ENCODE measurements at places on chromosomes 1 and 21.

GRCh38 chr1:201109651-201110050 lies 2.6 kb downstream of the CACNA1S start:
- DNase-seq = no peak

GRCh38 chr1:181038399-181038873 lies 4.7 kb downstream of the MR1 start:
- no peak for DNase-seq

DNA sequence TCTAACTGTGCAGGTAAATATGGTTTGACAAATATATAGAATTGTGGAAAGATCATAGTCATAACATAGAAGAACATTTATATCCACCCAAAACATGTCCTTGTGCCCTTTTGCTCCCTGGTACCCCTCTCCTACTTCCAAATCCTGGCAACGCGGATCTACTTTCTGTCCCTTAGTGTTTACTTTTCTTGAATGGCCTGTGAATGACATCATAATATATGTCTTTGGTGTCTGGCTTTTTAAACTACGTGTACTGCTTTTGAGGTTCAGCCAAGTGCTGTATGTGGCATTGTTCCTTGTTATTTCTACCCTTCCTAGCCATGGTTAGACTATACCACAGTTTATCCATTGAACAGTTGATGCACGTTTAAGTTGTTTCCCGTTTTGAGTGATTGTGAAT lies 155.6 kb downstream of the SDCCAG8 start:
- DNase-seq = no peak

DNA sequence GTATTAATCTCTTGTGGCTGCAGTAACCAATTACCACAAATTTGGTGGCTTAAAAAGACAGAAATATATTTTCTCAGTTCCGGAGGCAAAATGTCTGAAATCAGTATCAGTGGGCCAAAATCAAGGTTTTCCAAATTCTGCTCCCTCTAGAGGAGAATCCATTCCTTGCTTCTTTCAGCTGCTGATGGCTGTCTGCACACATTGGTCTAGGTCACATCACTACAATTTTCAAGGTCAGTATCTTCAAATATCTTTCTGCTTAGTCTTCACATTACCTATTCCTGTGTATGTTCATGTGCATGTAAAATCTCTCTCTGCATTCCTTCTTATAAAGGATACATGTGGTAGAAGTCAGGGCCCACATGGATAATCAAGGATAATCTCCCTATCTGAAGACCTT lies 999.4 kb downstream of the KCNT2 start:
- DNase-seq = no peak

- DNase-seq = no peak
Measured at GRCh38 chr1:23795676-23796465, 4.7 kb downstream of the GALE start.

DNA sequence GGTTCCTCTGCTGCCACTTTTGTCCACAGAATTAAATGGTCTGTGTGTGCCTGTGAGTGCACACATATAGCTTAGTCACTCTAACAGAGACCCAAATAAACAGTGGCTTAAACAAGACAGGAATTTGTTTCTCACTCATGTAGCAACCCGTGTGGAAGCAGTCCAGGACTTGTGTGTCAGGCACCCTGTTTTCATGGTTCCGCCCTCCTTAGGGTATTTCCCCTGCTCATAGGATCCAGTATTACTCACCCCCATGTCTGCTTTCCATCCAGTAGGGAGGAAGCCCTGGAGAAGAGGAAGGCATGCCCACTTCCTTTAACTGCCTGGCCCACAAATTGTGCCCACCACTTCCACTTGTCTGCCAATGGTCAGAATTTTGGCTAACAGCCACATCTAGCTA lies 41.3 kb upstream of the TACSTD2 start:
- DNase-seq = no peak
